ENCODE measurements at places on chromosomes 2 and 18. TPM values are rescaled to one million over a fixed set of nuclear protein-coding genes. Genes with fewer than 3 reads are reported as not detected.

Gene CENPA
- total RNA-seq = 1.2 TPM

Gene KIAA1328
- total RNA-seq = 11.7 TPM

Gene EFEMP1
- total RNA-seq = 476 TPM

Gene WNT10A
- total RNA-seq = not detected

Gene CDH7
- not detected for total RNA-seq

Gene CNGA3
- total RNA-seq = 0.19 TPM

Gene DOK6
- 8.7 TPM for total RNA-seq

Gene PLGLB1
- total RNA-seq = 1.4 TPM

Gene CTIF
- 116 TPM for total RNA-seq

All from posterior vena cava (tissue), 2 donors.